GM19239 (cell line): ENCODE measurements at places on chromosomes 2 and 18.

DNA sequence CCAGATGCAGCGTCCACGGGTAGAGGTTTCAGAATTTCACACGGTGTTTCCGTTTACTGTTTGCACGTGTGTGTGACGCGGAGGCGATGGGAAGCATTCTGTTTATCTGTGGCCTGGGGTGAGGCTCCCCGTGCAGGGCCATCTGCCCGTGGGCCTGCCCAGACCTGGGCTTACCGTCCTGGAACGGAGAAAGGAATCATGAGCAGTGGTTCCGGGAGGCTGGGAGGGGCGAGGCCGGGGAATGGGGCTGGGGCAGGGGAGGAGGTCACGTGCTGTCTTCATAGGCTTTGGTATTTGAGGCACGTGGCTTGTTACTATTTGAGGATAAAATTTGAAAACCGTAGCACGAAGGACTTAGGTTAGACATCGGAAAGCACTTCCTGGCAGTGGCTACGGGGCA is 77.9 kb downstream of the RTP5 start:
- no peak for DNase-seq

DNA sequence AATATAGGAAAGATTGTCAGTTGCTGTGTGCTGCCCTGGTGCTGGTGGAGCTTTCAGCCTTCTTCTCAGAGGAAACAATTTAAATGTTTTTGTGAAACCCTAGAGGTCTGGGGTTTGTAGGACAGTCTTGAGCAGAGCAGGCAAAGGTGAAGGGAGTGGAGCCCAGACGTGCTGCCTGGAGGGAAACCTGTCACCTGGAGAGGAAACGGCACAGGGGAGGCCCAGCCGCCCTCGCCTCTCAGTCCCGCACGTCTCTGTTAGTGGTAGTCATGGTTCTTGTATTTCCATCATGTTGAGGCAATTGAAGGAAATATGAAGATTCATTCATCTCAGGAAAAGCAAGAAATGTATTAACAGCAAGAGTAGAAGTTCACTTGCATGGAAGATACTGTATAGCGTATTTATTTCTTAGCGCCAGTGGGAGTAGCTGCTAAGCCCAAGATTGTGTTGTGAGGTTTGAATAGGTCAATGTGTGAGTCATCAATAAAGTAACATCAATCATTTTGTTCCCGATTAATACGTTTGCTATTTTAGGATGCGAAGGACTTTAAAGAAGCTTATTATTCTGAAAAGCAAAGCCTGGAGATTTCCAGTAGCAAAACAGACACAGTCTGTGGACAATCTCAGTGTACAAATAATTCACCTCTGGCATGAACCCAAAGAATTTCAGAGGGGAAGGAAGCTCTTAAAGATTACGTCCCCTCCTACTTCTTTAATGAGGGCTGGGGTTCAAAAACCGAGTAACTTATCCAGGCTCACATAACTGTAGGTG is 70.4 kb downstream of the LRRFIP1 start:
- no peak for DNase-seq

GRCh38 chr18:64330161-64330560 is 181.3 kb upstream of the LINC00305 start:
- DNase-seq: no peak

DNA sequence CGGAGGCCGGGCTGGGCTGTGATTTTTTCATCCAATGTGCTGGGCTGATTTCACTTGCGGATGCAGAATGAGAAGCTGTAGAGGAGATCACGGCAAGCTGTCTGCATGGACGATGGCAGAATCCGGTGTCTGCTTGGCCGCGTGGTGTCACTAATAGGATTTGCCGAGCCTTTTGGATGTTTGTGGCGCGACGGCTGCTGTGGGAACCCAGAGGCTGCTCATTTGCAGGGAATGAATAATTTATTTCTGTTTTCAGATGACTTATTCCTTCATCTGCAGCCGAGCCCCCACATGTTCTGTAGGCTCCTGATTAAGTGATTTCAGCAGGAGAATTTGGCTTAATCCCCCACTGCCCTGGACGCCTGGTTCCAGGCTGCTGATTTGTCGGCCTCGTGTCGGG is 62.6 kb downstream of the ODC1 start:
- no peak for DNase-seq

- no peak for DNase-seq
Measured at GRCh38 chr2:63051795-63052333, 1.2 kb downstream of the OTX1 start.

DNA sequence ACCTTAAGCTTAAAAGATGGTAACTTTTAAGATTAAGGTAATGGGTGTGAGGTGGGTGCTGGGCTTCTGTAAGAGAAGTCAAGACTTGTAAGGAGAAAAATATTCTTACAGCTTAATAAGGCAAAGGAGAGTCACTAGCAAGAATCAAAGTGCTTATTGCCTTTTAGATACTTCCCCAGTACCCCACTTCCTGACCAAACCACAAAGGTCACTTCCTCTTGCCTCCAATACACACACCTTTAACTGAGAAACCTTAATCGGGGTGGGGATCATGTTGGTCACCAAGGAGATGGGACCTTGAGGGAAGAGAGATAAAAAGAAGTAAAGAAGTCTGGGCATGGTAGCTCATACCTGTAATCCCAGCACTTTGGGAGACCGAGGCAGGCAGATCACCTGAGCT is 10.6 kb upstream of the ATG16L1 start:
- DNase-seq: peak; percentile 36

- no peak for DNase-seq
Measured at GRCh38 chr2:124756048-124756447, 731.0 kb downstream of the CNTNAP5 start.
